CD4-positive, alpha-beta T cell treated with Interleukin-4 for 1 hour (primary cell): ENCODE measurements at places on chromosomes 12 and 14.

DNA sequence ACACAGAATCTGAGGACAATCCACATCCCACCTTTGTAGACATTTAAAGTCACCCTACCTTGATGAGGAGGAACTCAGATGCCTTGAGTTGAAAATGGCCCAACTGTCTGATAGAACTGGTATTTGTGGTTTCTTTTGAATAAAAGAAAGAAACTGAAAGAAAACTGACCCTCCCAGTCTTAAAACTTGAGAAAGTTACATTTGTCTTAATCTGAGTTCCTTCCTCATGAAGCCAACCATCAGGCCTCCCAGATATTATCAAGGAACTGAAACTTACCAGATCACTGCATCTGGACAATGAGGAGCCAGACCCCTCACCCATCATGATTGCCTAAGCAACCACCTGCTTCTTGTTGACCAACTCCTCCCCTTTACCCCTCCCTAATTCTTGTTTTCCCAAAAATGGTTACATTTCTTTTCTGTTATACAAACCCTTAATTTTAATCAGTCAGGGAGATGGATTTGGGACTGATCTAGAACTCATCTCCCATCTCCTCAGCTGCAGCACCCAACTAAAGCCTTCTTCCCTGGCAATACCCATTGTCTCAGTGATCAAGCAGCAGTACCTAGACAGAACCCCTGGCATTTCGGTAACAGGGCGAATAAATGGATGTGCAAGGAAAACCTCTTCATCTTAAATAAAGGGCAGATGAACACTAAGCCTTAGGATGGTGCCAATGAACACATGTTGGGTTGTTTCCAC lies 72.0 kb upstream of the RESF1 start:
- DNase-seq = no peak

- no peak for DNase-seq
Observed at GRCh38 chr12:124809878-124810277, 53.8 kb downstream of the SCARB1 start.

DNA sequence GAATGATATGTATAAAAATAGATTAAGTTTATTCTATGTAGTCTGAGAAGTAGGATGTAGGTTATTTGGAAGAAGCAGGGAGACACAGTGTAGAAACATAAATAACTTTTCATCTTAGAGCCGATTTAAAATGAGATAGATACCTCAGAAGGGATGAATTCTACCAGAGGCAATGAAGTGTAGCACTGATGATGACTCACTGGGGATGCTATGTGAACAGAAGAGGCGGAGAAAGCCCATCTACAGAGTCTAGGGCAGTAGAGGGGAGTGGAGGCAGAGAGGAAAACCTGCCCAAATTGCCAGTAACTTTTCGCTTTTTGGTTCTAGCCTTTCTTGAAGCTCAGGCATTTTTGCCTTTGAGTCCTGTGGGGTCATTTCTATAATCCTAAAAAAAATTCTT lies 451.8 kb downstream of the ATP23 start:
- DNase-seq = no peak

DNA sequence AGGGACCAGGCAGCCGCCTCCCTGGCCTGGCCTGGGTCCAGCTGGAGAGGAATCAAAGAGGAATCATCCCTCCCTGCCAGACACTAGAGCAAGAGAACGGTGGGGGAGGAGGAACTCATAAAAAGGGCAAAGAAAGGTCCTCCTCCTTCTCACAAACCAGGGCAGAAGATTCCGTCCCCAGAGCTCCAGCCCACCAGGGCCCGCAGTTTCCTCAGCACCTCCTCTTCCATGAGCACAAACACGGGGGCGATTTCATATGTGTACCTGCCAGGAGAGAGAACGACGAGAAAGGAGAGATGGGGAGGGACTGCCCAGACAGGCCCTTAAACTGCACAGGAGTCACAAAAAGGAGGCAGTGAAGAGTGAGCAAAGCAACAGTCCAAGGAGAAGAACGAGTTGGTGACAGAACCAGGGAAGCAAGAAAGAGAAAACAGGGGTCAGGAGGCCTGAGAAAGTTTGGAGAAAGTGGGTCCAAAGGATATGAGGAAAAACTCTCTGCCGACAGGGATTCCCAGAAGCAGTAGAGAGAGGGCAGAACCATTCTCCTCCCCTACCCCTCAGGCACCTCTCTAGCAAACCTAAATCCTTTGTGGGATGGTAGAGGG lies 8.7 kb upstream of the ZNF740 start:
- no peak for DNase-seq

DNA sequence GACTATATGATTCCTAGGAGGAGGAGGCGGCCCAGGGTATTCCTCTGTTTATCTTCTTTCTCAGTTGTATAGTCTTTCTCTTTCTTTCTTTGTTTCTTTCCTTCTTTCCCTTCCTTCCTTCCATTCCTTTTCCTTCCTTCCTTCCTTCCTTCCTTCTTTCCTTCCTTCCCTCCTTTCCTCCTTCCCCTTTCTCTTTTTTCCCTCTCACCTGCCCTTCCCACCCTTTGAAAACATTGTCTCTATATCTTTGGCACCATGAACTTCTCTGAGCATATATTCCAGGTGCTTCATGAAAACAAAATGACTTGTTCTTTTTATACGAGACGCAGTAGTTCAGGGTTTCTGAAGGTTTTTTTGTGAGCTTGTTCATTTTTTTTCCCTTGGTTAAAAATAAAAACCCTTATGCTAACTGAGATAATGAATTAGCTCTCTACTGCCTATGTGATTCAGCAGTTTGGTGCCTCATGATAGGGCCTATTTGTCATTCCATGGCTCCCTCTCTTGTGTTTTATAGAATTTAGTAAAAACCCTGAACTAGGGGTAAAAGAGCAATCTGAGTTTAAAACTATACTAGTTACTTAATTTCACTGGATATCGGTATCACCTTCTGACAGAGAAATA lies 3.2 kb upstream of the TESPA1 start:
- no peak for DNase-seq

DNA sequence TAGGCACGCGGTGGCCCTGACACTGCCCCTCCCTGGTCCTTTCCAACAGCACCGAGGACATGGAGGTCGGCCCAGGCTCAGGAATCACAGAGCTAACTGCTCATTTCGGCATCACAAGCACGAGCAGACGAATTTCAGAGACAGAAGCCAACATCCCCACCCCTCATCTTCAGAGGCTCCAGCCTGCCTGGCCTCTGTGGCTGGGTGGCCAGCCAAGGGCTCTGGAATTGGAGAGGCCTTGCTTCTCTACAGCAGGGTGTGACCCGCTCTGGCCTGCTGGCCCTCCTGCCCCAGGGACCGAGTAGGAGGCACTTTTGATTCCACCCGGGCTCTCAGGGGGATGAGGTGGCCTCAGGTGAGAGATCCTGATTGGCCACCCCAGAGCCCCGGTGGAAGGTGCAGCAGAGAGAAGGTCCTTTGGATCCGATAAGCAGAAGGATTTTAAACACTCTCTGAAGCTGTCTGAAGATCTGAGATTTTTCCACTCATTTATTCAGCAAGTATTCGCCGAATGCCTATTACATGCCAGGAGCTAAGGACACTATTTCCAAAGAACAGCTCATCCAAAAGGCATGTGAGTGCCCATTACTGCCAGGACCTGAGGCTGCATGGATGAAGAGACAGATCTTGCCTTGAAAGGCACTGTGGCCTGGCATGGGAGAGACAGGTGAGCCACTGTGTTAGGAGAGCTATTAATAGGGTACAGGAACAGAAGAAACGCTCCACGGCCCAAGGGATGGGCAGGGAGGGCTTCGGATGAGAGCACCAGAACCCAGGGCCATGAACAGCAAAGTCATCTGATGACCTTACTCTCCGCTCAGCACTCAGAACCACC lies 10.2 kb downstream of the BAG5 start:
- no peak for DNase-seq
